ENCODE measurements at places on chromosomes 16 and 17.

- DNase-seq = no peak
These were observed 5.0 kb downstream of the FADS6 start for GRCh38 chr17:74888469-74888868.

DNA sequence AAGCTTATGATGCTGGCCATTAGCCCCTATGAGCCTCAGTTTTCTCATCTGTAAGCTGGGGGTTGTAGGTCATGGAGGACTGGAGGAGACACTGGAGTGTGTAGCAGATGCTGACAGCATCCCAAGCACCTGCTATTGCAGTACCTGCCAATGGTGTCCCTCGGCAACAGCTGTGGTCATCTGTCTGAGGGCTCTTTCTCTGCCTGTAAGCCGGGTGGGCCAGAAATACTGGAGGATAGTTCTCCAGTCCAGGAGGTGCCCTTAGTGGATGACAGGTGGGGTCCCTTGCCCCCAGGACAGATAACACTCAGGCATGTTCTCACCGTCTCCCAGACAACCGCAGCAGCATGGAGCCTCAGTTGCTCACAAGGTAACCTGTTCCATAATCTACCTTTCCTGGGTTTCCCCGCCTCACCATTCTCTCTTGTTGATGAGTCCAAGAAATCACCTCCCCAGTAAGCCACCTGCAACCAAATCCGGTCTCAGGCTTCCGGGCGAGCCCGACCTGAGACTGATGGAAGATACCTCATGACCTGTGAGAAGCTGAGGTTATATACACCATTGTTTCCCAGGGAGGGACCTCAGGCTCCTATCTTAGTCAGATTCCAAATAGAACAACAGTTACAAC, 23.8 kb downstream of the NLRP1 start:
- no peak for DNase-seq

GRCh38 chr17:60372790-60373483, 19.0 kb downstream of the USP32 start:
- no peak for DNase-seq

DNA sequence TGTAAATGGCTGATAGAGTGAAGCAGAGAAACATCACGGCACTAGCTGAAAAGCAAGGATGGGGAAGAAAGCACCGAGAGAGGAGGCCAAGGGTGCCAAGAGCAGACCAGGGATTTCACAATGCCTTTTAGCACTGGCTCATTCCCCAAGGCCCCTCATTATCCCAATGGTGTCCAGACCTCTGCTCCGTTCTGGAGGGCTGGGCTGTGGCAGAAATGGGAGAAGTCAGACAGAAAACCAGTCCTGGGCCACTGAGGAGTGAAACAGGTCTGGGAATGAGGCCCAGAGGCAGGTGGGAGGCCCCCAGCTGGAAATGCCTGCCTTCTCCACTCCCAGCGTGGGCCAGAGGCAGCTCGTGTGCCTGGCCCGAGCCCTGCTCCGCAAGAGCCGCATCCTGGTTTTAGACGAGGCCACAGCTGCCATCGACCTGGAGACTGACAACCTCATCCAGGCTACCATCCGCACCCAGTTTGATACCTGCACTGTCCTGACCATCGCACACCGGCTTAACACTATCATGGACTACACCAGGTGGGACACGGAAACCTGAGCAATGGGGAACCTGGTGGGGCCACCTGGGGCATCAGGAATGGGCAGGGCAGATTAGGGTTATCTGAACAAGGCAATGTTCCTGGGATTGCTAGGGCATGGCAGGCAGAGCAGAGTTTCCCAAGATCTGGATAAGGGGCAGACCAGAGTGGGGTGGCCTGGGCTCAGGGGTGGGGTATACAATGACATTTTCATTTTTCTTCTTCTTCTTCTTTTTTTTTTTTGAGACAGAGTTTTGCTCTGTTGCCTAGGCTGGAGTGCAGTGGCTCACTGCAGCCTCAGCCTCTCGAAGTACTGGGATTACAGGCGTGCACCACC, 20.3 kb downstream of the ANKRD40 start:
- no peak for DNase-seq

DNA sequence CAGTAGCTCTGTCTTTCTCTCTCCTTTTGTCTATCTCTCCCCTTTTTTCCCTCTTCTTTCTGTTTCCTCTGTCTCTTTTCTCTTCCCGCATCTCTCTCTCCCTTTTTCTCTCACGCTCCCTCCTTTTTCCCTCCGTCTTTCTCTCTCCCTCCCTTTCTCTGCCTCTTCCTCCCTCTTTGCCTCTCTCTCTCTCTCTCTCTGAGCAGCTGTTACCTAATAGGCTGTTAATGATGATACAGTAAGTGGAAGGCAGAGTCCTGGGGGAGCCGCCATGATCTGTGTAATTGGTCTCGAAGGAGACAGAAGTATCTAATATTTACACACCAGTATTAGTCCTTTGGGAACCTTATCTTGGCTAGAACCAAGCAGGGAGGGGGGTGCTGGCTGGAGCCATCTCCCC, 136.1 kb upstream of the CIBAR2 start:
- no peak for DNase-seq

DNA sequence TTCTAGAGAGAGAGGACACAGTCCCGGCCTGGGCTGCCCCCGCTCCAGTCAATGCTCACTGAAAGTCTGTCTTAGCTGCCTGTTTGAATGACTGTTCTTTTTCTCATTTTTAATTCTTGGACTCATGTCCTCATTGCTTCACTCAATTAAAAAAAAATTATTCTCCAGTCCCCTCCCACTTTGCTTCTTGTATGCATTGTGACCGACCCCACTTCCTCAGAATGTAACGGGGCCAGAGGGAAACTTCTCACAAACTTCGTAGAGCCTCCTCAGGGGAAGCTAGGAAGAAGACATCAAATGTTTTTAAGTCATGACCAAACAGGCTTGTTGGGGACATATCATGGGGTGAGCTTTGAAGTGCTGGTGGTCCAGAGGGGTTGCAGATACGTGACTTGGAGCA, 113.2 kb downstream of the CCDC182 start:
- no peak for DNase-seq

DNA sequence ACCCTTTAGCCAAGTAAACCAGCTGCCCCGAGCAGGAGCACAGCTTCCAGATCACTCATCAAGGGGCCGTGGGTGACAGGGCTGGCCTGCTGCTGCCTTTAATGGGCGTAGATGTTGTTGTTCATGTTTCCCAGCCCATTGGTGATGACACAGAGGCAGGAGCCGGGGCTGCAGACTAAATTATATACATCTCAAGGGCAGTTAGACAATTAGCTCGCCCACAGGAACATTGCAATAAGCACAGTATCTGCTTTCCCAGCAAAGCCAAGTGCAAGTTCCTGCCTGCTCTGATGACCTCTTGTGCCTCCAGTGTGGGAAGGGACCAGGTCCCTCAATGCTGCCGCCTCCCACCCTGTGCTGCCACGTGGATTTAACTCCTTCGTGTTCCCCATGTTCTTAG, 485.8 kb downstream of the MAF start:
- no peak for DNase-seq

- no peak for DNase-seq
These were observed 2.0 kb upstream of the AOC3 start for GRCh38 chr17:42849031-42849430.

GRCh38 chr17:50447870-50448595, 20.6 kb downstream of the CHAD start:
- DNase-seq = no peak

DNA sequence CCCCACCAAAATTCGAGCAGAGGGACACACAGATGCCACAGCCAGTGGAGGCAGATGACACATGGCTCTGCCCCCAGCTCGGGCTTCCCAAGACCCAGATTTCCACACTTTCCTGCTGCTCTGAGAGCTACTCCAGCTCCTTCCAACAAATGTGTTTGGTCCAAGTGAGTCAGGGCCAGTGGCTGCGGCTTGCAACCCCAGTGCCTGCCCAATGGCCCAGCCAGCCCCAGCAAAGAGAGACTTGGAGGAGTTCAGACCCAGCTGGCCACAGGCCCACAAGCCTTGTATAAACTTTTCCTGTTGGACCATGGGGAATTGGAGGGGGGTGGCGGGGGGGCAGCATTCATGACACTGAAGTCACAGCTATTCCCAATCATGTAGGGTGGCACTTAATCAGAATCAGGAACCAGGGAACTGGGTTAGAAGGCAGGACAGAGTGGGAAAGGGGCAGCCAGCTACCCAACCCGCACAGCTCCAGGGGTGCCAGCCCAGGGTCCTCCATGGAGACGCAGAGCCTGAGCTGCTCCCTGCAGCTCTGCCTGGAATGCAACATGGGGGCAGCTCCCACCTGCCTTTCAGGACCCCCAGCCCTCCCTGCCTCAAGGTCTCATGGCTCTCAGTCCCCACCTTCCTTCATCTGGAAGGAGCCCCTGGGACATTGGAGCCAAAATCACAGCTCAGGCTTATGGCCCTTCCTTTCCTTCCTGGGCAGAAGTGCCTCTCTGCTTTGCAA, 17.5 kb upstream of the C16orf78 start:
- DNase-seq = no peak

- DNase-seq = peak; percentile 84
These were observed 99.4 kb upstream of the CHMP6 start for GRCh38 chr17:80892019-80892855.

- no peak for DNase-seq
These were observed 7.2 kb downstream of the CENPX start for GRCh38 chr17:82015311-82015971.

GRCh38 chr17:45666046-45666600, 118.0 kb upstream of the CRHR1 start:
- DNase-seq = no peak

DNA sequence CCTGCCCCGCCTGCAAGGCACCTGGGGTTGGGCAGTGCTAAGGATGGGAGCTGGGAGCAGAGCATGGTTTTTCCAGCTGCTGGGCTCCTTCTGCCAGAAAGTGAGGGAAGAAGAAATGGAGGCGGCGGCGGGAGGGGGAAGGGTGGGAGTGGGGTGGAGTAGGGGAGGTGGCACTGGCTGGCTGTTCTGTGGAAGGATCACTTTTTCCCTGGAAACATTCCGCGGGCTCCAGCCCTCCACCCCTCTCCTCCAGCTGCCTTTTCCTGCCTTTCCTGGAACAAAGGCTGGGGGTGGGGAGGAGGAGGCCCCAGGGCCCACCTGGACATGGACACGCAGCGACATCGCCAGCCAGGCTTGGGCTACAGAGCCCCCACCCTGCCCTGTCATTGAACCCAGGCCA, 41.1 kb downstream of the CFAP20 start:
- no peak for DNase-seq

GRCh38 chr16:336269-336668, 16.3 kb downstream of the AXIN1 start:
- DNase-seq = no peak

DNA sequence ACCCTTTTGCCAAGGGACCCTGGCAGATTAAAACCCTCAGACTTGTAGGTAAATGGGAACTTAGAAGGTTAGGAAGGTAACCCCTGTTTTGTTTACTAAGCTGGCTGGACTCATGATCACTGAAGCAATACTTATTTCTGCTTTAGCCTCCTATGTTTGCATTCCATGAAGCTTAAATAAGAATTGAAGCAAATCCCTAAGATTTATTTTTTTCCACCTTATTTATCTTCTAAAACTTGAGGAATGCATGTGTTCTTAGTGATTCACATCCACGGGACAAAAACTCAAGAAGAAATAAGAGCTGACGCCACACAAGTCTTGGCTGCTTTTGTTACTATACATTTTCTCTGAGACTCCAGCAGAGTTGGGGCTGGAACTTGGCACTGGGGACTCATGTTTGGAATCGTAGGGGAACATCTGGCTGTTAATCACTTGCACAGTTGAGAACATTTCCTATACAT, 35.5 kb downstream of the CLUAP1 start:
- DNase-seq = no peak

DNA sequence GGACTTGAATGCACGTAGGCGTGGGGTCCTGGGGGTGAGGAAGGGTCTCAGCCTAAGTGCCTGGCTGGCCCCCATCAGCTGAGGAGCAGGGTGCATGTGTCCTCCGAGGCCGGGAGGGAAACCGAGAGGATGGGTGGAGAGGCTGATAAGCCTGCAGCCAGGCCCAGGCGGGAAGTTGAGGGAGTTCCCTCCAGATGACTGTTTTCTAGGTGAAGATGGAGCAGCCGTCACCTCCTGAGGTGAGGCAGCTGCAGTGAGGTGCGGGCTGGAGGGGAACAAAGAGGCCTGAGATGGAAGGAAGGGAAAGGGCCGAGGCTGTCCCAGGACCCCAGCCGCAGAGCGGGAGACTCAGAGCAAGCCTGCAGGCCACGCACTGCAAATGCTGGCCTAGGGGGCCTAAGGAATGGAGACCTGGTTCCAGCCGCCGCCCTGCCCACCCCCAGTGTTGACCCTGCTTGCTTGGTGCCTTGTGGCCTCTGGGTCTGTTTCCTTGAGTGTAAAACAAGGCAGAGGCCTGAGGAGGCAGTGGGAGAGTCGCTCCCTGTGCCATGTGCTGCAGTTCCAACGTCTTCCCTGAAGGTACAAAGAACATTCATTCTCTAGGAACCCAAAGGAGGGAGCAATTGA, 3.0 kb downstream of the PECAM1 start:
- no peak for DNase-seq

DNA sequence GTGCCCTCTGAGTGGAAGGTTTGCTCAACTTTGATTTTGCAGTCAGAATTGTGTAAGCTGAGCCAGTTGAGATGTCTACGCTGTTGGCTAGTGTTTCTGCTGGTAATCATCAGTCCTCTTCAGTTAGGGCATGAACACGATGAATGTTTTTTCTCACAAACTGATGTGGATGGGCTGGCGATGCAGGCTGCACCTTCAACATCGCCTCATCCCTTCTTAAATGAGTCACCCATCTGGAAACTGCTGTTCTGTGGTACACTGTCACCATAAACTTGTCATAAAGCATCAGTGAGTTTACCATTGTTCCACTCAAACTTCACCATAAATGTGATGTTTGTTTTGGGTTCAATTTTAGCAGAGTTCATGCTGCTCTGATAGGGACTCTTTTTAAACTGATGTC, 8.4 kb downstream of the C16orf95 start:
- DNase-seq = peak; percentile 22

- no peak for DNase-seq
These were observed 37.7 kb upstream of the TOB1 start for GRCh38 chr17:50903604-50904517.

- no peak for DNase-seq
These were observed 229.6 kb downstream of the MRTFB start for GRCh38 chr16:14300705-14301168.

DNA sequence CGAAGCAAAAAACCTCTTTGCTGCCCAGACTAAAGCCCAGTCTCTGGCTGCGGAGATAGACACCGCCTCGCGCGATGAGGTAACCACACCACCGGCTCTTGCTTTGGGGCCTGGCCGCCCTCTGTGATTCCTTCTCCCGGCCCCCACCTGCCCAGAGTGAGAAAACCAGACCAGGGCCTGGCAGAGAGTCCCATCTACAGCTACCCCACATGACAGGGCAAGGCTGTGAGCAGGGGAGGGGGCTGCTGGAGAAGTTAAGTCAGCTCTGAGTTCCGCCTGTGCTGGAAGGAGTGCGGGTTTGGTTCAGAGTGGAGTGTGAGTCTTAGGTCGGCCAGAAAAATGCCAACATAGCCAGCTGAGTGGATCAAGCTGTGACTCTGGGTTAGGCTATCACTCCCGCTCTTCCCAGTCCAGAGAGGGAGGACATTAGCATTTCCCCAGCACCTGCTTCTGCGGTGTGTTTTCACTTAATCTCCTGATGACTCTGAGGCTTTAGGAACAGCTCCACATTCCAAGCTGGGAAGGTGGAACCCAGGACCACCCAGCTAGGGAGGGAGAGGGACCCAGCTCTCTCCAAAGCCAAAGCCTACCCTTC, 139.0 kb downstream of the RAB11FIP4 start:
- DNase-seq = no peak

Measured in activated T-helper 2 cell treated with anti-CD3 and anti-CD28 coated beads, Interferon-gamma antibody, Interleukin-2, Interleukin-4, amounts not matched to agents 10 μg/mL and 5 μg/mL and 100 μg/mL, durations not matched to agents 14 hours and 24 hours and 36 hours (primary cell).